G401 (cell line): ENCODE measurements at places on chromosomes 3 and 15.

DNA sequence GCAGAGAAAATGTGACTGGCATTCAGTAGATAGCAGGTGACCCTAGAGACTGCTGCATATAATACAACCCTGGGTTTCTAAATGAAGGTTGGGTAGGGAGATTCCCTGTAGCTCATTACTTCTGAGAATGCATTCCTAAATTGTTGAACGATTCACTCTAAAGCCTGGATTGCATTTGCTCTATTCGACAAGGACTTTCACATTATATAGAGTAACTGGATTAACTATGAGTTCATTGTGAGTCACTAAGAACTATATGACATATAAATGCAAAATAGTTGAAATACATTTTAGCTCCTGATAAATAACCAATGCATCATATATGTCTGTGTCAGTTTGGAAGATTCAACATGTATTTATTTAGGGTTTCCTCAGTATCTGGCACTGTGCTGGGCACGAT is 294.7 kb upstream of the CCDC54 start:
- DNase-seq: no peak

GRCh38 chr3:20576228-20576627 is 390.2 kb upstream of the SGO1 start:
- DNase-seq: no peak

DNA sequence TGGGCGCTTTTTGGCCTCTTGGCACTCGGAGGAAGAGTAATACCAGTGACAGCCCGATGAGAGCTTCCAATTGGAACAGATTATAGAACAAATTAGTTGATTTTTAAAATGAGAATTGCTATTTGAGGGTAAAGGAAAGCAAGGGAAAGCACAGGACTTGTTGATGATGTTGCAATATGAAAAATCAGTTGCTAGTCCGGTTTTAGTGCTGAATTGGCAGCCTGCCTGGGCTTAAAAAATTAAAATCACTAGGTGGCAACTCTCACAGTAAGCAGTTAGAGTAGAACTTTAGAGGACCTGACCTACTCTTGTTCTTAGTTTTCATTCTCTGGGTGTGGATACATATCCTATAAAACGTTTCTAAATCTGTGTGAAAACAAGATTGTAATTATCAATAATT is 2.1 kb upstream of the SCAANT1 start:
- DNase-seq: no peak

DNA sequence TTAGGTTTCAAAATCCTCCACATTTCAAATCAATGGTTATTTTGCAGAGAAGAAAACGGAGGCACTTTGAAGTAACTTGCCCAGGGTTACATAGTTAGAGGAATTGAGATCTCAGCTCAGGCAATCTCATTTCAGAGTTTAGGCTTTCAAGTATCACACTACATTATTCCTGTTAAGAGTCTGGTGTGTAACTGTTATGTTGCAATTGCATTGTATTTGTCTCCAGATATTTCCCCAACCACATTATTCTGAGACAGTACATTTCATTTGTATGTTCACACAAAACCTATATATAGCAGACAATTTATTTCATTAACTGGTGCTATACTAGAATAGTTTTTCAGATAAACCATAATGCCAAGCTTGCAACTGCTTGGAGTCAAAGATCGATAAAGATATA is 154.2 kb upstream of the TSPAN3 start:
- no peak for DNase-seq

DNA sequence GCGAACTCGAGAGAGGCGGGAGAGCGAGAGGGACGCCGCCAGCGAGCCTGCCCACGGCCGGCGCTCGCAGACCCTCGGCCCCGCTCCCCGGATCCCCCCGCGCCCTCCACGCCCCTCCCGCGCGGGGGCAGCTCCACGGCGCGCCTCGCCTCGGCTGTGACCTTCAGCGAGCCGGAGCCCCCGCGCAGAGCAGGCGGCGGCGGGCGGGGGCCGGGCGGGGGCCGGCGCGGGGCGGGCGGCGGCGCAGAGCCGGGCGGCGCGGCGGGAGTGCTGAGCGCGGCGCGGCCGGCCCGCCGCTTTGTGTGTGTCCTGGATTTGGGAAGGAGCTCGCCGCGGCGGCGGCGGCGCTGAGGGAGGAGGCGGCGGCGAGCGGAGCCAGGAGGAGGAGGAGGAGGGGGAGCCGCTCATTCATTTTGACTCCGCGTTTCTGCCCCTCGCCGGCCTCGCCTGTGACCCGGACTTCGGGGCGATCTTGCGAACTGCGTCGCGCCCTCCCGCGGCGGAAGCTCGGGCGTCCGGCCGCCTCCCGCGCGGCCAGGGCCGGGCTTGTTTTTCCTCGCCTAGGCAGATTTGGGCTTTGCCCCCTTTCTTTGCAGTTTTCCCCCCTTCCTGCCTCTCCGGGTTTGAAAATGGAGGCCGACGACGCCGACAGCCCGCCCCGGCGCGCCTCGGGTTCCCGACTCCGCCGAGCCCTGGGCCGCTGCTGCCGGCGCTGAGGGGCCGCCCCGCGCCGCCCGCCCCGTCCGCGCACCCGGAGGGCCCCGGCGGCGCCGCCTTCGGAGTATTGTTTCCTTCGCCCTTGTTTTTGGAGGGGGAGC is 524 bp downstream of the IGF1R start:
- DNase-seq: peak; percentile 64

GRCh38 chr15:52233405-52233804 is 42.2 kb upstream of the GNB5 start:
- no peak for DNase-seq

- DNase-seq: no peak
Measured at GRCh38 chr3:13125092-13126015, 52.1 kb upstream of the IQSEC1 start.

GRCh38 chr3:171940151-171940649 is 97.1 kb downstream of the TMEM212 start:
- no peak for DNase-seq

DNA sequence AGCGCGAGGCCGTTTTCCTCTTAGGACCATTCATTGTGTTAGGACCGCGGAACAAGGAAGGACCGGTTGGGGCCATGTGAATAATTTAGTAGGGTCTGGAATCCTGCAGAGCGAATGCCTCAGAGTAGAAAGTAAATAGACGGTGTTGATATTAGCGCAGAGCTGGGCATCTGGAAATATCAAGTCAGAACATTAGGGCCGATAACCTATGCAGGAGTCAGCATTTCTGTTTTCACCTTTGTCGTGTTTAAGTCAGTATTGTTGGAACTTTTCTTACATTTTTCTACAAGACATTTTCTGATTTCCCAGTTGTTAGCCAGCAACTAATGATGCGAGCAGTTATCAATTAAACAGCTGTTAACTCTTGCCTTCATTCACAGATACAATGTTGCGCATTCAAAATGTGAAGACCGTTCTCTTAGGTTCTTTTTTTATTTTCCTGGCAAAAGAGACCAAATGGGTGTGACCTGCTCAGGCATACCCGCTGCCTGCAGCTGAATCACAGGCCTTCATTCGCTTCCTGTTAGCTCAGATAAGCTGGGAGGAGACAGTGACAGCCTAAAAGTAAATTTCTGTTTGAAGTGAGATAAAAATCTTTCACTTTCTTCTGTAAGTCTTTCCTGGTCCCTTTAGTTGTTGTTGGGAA is 966 bp upstream of the PKM start:
- peak; percentile 17 for DNase-seq

DNA sequence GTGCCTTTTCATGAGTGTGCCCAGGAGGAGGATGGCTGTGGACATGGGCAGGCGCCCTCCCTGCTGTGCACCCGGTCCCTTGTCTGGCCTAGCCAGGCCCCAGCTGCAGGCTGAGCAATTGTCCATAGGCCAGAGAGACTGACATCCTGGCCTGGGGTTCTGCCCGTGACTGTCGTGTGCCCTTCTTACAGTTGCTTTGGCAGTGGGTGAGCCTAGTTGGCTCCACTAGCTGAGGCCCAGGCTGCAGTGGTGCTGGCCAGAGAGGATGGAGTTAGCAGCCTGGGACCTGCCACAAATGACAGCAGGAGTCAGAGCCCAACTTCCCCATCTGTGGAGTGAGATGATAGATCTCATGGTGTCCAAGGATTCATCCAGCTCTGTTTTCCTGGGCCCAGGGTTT is 9.0 kb upstream of the CHRNB4 start:
- DNase-seq: no peak

DNA sequence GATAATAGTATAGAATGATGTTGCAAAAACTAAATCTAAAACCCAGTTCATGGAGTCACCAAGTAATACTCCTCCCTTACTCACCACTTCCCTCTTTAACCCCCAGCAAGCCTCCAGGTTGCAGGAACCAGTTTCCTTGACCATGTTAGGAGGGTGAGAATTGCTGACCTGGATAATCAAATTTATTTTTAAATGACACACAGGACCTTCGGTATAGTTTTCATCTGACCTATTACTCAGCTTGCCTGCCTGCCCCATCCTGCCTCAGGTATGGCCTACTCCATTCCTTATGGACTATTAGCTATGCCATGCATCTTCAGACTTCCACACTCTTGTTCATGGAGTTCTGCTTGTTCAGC is 883 bp downstream of the RTP4 start:
- DNase-seq: no peak
